ENCODE measurements at places on chromosomes 1 and 21.

GRCh38 chr1:4630561-4630960 is 23.8 kb upstream of the AJAP1 start:
- DNase-seq, result no peak

DNA sequence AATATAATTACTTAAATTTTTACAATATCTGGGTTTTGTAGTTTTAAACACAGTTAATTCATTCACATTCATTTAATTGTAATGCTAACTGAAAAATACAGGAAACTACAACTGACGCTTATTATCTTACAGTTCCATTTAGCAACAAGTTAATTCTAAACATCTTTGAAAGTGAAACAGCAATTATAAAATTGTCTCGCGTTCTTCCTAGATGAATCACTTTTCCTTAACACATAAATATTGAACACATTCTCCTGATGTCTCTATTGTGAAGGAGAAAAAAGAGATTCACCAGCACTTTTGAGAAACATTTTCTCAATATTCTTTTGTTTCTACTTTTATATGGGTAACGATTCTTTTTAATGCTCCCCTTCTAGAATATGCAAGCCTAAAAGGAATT is 6.4 kb downstream of the PTGFR start:
- peak; percentile 73 for DNase-seq

DNA sequence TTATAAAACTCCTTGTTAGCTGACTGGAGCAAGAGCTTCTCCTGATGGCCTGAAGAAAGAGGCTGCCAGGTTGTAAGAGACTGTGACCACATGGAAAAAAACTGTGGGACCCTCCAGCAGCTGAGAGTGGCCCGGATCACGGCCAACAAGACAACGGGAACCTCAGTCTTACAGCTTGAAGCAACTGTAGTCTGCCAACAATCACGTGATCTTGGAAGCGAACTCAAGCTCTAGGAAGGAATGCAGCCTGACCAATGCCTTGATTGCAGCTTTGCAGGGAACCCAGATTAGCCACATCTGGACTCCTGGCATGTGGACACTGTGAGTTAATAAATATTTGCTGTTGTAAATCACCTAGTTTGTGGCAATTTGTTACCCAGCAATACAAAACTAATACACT is 442.6 kb upstream of the PRMT6 start:
- peak; percentile 16 for DNase-seq

- DNase-seq, result no peak
These were observed 71.5 kb downstream of the POU2F1 start for GRCh38 chr1:167292216-167292615.
